AG09319 (cell line): ENCODE measurements at places on chromosomes 2 and 18.

GRCh38 chr2:3633982-3634595, 23.9 kb upstream of the ALLC start:
- no peak for DNase-seq

DNA sequence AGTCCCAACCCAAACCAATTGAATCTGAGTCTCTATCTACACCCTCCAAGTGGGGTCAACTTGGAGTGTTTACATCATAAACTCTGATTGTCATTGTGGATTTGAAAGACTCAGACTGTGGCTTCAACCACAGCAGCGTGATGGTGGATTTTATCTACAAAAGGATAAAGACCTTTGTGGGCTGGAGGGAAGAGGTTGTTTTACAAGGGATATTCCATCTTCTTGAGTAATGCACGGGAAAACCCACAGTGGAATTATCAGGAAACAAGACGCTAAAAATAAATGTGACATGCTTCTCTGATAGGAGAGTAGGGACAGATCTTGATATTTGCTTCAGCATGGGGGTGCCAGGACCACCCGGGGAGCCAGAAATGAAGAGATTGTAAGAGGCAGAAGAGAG, 93.5 kb downstream of the LPIN1 start:
- DNase-seq = no peak

DNA sequence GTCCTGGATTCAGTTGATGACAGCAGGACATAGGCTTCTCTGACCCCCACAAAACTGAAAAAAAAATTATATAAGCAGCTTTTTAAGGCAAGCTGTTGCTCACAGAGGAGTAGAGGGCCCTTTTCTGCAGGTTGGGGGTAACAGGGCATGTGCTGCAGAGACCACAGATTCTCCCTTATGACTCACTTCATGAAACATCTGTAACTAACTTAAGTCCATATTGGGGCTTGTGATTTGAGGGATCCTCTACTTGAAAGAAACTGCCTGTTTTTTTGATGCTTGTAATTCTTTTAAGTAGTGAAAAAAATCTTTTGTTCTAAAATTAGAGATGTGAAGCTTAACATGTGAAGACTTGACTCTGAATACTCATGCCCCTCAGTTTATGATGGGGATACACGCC, 33.4 kb downstream of the XRCC5 start:
- DNase-seq = peak; percentile 24

GRCh38 chr2:226694586-226695284, 104.9 kb downstream of the IRS1 start:
- DNase-seq = no peak

GRCh38 chr2:76984359-76984758, 537.8 kb downstream of the LRRTM4 start:
- DNase-seq = no peak

- no peak for DNase-seq
These were observed 18.8 kb downstream of the TEX44 start for GRCh38 chr2:231611273-231612108.

DNA sequence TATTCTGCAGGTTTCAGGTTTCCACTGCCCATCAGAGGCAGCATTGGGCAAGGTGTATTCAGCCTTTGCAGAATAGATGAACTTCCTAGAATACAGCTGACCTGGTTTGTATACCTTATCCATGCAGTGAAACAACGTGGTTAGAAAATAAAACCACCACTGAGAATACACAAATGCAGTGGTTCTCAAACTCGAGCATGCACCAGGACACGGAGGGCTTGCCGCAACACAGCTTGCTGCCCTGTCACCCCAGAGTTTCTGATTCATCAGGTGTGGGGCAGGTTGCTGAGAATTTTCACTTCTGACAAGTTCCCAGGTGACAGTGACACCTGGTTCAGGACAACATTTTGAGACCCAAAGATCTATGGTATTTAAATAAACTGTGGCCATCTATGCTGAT, 23.4 kb upstream of the C1D start:
- DNase-seq = no peak

- no peak for DNase-seq
These were observed 160.5 kb downstream of the STK39 start for GRCh38 chr2:168086851-168087250.

DNA sequence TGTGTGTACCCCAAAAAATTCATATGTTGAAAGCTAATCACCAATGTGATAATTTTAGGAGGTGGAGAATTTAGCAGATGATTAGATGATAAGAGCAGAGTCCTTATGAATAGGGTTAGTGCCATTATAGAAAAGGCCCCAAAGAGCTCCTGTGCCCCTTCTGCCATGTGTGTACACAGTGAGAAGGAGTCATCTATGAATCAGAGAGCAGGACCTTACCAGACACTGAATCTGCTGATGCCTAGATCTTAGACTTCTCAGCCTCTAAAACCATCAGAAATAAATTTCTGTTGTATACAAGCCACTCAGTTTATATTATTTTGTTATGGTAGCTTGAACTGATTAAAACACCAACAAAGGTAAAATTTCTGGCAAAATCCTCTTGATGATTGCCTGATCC, 560.0 kb upstream of the CDH2 start:
- DNase-seq = no peak

DNA sequence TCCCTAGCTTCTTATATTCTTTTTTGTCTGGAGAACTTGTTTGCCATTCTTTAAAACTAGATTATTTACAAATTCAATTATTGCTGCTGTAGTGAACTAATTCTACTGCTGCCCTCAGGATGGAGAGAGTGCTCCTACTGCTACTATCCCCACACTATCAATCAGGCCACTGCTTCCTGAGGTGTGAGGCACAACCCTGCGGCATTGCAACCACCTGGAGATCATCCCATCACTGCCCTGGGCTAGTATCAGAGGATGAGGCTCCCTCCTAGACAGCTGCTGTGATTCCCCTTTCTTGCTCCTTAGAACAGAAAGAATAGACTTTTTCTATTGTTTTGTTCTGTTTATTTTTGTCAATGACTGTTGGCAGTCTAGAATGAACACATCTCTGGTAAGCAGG, 146.6 kb downstream of the CDH19 start:
- no peak for DNase-seq

- no peak for DNase-seq
These were observed 170.0 kb upstream of the STK17B start for GRCh38 chr2:196341277-196341841.

GRCh38 chr2:163370169-163370886, 365.5 kb downstream of the FIGN start:
- DNase-seq = no peak

DNA sequence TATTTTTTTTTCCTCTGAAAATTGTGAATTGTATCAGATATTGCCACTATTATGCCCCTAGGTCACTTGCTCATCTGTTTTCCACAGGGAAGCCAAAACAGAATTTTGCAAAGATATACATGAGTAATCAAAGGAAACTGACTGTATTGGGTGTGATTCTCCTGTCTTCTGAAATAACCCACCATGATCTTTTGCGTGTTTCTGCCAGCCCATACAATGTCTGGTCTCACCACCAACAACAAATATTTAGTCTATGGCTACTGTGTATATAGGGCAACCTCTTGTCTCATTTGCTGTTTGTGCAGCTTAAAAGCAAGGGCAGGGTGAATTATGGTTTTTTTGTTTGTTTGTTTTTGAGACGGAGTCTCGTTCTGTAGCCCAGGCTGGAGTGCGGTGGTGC, 26.5 kb downstream of the EPAS1 start:
- no peak for DNase-seq
